ENCODE measurements at places on chromosomes 16 and 17. TPM values are rescaled to one million over a fixed set of nuclear protein-coding genes. Genes with fewer than 3 reads are reported as not detected.

Gene SNRNP25
- total RNA-seq: 15.9 TPM

Gene CDRT15
- not detected for total RNA-seq

Gene SEPTIN1
- total RNA-seq: 0.11 TPM

Gene LPO
- under 0.01 TPM for total RNA-seq

Gene MT1F
- 0.39 TPM for total RNA-seq

Gene CBX1
- total RNA-seq: 53.0 TPM

Gene TBC1D26
- total RNA-seq: 0.11 TPM

Gene TPSB2
- total RNA-seq: not detected

Gene GGA3
- total RNA-seq: 15.3 TPM

Gene PLD6
- total RNA-seq: 2.1 TPM

Gene SPN
- total RNA-seq: not detected

Gene PABPN1L
- not detected for total RNA-seq

Gene STH
- not detected for total RNA-seq

Gene GDPD1
- total RNA-seq: 0.39 TPM

Gene PRKCA
- 54.9 TPM for total RNA-seq

Gene LDHD
- total RNA-seq: 2.8 TPM

Gene PYCARD
- 43.9 TPM for total RNA-seq

Gene CDH5
- 0.26 TPM for total RNA-seq

Gene PRSS27
- 1.1 TPM for total RNA-seq

Gene EPOP
- total RNA-seq: 1.7 TPM

Gene KRT36
- total RNA-seq: not detected

Gene ABCC6
- 1.3 TPM for total RNA-seq

Gene BCL6B
- total RNA-seq: 0.13 TPM

Gene ZP2
- total RNA-seq: not detected

Gene TEX14
- total RNA-seq: not detected

Data from articular chondrocyte of knee joint (primary cell).